ENCODE measurements at places on chromosomes 5 and 9.

DNA sequence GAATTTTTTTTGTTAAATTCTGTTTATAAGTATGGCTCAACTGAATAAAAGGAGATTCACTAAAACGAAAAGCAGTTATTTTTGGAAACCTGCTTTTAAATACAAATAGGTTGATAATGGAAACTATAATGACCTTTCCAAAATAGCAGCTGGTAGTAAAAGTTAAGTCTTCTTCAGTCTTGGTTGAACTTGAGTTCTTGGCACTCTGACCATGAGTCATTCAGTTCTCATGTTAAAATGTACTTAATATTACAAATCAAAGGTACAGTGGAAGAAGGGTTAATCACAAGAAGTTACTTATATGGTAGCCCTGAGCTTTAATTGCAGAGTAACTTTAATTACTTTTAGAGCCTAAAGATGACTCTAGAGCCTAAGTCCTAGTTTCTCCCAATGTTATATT lies 62.1 kb downstream of the KLF9 start:
- no peak for DNase-seq

GRCh38 chr9:111301195-111301594 lies 28.8 kb downstream of the OR2K2 start:
- DNase-seq: no peak

GRCh38 chr9:111068383-111068730 lies 30.1 kb upstream of the LPAR1 start:
- DNase-seq: no peak

DNA sequence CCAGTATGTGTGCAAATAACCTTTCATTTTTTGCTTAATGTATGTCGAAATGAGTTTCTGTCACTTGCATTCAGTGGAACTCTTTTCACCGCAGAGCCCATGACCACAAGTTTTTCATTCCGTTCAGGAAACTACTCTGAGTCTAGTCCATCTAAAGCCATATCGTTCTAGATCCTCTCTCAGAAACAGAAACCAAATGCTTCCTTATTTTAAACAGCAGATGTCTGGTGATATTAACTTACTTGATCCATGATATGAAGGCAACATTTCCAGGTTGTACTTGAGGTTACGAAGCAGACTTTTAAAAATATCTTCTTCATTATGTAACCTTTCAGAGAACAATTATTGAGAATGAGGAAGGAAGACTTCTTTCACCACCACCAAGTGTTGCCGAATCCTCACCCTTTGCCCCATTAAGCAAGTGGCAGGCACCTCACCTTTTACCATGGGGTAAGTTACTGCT lies 72.4 kb upstream of the GNAQ start:
- no peak for DNase-seq

GRCh38 chr5:76804266-76804665 lies 14.6 kb upstream of the F2RL1 start:
- no peak for DNase-seq
